Nephron progenitor cell (in vitro differentiated cells): ENCODE measurements at places on chromosomes 16 and 17.

GRCh38 chr17:46013502-46014165, 14.6 kb downstream of the STH start:
- no peak for DNase-seq

- no peak for DNase-seq
These were observed 11.6 kb downstream of the COTL1 start for GRCh38 chr16:84606081-84606875.

GRCh38 chr17:49987681-49988441, 7.2 kb downstream of the DLX3 start:
- no peak for DNase-seq

DNA sequence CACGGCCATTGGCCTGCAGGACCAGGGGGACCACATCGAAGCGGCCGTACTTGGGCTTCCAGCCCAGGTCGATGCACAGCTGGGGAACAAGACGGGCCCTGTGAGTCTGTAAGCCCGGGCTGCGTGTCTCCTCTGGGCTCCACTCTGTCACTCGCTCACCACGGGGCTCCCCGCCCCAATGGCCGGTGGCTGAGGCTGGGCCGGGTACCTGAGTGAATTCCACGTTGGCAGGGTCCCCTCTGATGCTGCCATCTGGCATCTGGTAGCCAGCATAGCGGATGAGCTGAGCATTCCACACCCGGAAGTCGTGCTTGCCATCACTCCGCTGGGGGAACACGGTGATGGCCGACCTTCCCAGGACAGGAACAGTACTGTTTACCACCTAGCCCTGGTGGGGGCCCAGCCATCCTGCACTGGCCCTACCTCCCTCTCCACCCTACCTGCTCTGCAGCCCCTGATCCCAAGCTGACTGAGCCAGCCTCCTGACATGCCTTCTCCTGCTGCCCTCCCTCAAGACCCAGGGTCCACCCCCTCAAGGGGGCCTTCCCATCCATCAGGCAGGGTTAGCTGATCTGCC, 19.4 kb downstream of the NOS2 start:
- DNase-seq = no peak

DNA sequence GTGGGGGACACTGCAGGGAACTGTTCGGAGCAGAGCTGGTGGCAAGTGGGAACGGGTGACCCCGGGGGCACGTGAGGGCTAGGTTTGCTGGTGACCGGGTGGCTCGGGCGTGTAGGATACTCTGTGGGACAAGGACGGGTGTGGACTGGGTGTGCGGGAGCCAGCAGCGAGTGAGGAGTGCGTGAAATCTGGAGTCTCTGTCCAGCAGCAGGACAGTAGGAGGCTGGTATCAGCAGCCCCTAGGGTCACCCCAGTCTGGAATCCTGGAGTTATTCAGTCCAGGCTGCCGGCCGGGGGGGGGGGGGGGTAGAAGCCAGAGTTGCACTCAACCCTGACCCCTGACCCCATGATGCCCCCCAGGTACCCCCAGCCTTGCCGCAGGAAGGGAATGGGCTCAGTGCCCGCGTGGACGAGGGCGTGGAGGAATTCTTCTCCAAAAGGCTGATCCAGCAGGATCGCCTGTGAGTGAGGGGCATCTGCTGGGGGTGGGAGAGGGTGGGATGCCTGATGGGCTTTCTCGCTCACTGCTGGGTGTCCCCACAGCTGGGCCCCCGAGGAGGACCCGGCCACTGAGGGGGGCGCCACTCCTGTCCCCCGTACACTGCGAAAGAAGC, 6.2 kb downstream of the ACD start:
- DNase-seq = no peak

GRCh38 chr17:32463304-32463703, 19.0 kb downstream of the PSMD11 start:
- DNase-seq = no peak
